Kidney epithelial cell (primary cell): ENCODE measurements at places on chromosomes 11 and 22. TPM values are rescaled to one million over a fixed set of nuclear protein-coding genes. Genes with fewer than 3 reads are reported as not detected.

Gene SLC22A12
- not detected in 2 replicates for total RNA-seq

Gene SUSD2
- 0.17 and 0.62 TPM in 2 replicates for total RNA-seq

Gene PTPN5
- total RNA-seq, result 0.07 TPM in 1 of 2 replicates, not detected in the other

Gene OR51I1
- total RNA-seq, result not detected in 2 replicates

Gene POU2F3
- total RNA-seq, result 0.14 and 1.1 TPM in 2 replicates

Gene MYBPC3
- not detected in 2 replicates for total RNA-seq

Gene ANGPTL5
- total RNA-seq, result not detected in 2 replicates

Gene CALCA
- total RNA-seq, result 1.8 and 6.0 TPM in 2 replicates

Gene FLRT1
- 0.13 and 0.14 TPM in 2 replicates for total RNA-seq

Gene HOATZ
- not detected in 2 replicates for total RNA-seq

Gene TRIM66
- 4.2 and 6.6 TPM in 2 replicates for total RNA-seq

Gene UPK3A
- total RNA-seq, result not detected in 2 replicates

Gene EHF
- 45.8 and 47.3 TPM in 2 replicates for total RNA-seq

Gene C11orf16
- total RNA-seq, result not detected in 2 replicates

Gene CHST1
- total RNA-seq, result 0.88 and 2.3 TPM in 2 replicates

Gene RIMBP3C
- 0.29 and 0.48 TPM in 2 replicates for total RNA-seq

Gene ARL14EP
- total RNA-seq, result 22.7 and 27.1 TPM in 2 replicates

Gene MS4A15
- not detected in 2 replicates for total RNA-seq

Gene PKDREJ
- total RNA-seq, result not detected in 2 replicates
